ENCODE measurements at places on chromosomes 16 and 17.
A peak's percentile ranks its signal among the peaks of the same experiment; 100 is the strongest.

DNA sequence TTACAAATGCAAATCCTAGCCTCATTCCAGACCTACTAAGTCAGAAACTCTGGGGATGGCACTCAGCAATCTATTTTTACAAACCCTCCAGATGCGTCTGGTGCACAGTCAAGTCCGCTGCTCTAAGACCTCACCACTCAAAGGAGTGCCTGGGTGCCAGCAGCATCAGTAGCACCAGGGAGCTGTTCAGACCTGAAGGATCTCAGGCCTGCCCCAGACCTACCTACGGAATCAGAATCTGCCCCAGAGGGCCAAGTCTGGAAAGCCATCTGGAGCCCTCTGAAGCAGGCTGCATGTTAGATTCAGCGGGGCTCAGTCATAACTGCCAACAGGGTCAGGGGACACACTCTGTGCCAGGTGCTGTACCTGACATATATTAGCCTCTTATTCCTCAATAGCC lies 17.6 kb downstream of the MEOX1 start:
- DNase-seq: no peak

DNA sequence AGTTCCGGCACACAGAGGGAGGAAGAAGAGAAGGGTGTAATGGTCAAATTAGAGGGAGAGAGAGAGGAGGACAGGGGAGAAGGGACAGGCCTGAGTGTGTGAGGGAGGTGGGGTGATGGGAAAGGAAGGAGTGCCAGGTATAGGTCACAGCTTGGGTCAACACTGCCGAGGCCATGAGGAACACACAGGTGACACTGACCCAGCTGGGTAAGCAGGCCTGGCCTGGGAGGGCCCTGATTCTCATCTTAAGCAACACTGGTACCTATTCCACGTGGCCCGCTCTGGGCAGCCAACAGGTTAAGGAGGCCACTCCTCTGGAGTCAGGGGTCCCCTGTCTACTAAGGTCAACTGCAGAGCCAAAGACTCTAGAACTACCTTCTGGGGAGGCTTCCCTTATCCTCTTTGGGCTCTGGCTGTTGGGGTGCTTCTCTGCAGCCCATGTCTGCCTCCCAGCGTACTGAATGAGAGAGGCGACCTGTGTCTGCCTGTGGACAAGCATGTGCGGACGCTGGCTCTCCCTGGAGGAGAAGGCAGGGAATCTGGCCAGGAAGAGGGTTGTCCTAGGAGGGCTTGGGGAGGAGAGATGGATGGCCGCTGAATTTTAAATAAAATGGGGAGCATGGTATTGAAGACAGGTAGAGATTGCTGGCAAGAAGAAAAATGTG lies 57.6 kb downstream of the RGS9 start:
- DNase-seq: no peak

- DNase-seq: no peak
Measured at GRCh38 chr17:4199818-4200402, 56.9 kb downstream of the CYB5D2 start.

DNA sequence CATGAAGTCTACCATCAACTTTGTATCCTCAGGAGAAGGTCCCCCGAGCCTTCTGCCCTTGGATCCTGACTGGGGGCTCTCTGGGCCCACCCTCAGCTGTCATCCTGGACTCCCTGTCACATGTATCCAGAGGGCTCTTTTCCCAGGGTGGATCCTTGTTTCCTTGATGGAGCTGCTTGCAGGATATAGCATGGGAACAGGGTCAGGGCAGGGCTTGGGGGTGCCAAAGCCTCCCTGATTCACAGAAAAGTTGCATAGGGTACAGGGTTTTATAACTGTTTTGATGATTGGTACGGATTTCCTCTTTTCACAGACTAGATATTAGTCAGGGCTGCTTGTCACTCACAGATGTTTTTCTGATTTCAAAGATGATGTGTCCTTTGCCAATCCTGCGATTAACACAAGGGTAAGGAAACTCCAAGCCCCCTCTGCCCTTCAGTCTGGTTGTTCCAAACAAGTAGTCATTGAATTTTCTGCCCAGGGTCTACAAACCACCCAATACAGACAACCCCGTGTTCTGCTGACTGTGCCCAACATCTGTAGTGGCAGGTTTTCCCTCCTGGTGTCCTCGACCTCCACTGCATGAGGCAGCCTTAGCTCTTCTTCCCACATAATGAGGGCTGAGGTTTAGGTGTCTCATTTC lies 20.6 kb upstream of the SLC35G3 start:
- DNase-seq: peak; percentile 48

GRCh38 chr17:37759014-37759637 lies 14.3 kb upstream of the HNF1B start:
- no peak for DNase-seq

DNA sequence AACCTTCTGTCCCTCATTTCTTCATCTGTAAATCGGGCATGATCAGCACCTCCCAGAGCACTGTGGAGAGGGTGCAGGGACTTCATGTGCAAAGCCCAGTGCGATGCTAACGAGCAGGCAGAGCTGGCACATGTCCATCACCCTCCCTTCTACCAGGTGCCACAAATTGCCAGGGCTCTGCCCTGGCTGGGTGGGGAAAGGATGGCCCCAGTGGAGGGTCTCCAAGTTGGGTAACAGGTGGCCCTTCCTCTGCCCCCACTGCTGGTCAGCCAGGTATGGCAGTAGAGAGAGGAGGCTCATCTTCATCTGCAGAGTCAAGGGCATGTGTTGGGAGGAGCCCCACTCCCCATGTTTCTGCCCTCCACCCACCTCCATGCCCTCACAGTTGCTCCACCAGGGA lies 61.5 kb upstream of the CDH5 start:
- no peak for DNase-seq

DNA sequence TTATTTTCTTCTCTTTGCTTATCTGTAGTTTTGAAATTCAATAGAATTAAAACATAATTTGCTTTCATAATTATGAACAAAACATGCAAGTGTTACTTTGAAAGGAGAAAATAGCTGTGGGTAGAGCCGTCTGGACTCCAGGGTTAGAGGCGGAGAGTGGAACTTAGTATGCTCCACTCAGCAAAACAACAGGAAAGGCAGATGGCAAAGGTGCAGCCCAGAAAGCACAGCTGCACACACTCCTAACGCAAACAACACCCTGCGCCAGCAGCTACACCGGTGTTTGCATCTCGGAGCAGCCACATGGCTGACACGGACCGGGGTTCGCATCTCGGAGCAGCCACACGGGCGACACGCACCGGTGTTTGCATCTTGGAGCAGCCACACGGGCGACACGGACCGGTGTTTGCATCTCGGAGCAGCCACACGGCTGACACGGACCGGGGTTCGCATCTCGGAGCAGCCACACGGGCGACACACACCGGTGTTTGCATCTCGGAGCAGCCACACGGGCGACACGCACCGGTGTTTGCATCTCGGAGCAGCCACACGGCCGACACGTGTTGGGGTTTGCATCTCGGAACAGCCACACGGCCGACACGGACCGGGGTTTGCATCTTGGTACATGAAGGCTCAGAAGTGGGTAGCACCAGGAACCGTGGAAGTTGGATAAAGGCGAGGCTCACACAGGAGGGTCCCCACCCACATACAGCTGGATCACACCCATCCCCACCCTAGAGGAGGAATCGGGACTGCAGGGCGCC lies 12.2 kb upstream of the CAPN15 start:
- DNase-seq: no peak

GRCh38 chr17:76872221-76872873 lies 4.1 kb downstream of the MGAT5B start:
- DNase-seq: peak; percentile 20

DNA sequence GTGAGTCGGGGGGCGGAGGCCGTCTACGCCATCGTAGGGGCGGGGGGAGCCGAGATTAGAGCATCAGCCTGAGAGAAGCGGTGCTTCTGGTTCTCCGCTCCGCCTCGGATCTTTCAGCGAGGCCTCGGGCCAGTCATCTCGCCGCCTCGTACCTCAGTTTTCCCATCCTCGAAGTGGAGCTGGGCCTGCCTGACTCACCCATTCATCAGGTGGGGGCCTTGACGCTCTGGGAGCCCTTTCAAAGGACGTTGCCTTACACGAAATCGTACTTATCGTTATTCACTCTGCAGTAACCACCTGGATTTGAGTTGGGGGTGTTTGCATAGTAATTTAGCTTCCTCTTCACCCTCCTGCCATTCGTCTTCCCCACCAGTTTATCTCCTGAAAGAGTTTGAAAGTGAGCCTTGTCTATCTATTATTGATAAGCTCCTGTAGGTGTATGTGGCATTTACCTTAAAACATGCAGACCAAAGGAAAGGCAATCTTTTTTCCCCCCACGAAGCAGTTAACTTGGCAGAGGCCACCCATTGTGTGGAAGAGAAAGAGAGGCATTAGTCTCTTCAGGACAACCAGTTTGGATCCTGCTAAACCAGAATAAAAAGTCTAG lies 674 bp downstream of the TAF15 start:
- DNase-seq: no peak

- no peak for DNase-seq
Measured at GRCh38 chr16:53952215-53953208, 248.6 kb downstream of the FTO start.

DNA sequence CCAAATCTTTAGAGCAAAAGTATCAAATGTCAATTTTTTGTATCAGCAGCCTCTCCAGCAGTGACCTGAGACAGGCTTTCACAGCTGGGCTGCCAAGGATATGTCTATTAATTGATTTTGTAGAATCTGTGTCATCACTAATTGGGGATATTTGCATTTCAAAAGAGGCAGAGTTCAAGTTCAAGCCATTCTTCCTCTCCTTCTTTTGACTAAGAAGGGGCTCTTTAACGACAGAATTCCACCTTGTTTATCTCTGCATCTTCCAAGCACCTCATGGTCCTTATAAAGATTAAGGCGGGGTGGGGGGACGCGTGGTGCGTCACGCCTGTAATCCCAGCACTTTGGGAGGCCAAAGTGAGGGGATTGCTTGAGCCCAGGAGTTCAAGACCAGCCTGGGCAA lies 15.2 kb upstream of the BHLHA9 start:
- DNase-seq: no peak

DNA sequence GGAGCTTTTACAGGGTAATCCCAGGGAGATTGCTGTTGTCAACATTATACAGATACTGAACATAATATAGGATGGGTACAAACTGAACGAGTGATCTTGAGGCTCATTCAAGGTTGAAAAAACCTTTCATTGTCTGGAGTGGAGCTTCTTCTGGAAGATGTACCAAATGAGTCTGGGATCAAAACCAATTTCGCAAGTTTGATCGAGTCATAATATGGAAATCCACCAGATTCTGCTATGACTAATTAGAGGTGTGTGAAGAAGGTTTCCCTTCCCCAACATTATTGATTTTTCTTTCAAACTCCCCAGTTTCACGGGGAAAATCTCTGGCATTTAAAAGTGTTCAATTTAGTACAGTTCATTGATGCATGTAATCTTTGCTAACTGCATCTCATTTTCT lies 324.1 kb downstream of the ZFHX3 start:
- DNase-seq: no peak

GRCh38 chr16:57482845-57483545 lies 3.3 kb downstream of the DOK4 start:
- DNase-seq: no peak

DNA sequence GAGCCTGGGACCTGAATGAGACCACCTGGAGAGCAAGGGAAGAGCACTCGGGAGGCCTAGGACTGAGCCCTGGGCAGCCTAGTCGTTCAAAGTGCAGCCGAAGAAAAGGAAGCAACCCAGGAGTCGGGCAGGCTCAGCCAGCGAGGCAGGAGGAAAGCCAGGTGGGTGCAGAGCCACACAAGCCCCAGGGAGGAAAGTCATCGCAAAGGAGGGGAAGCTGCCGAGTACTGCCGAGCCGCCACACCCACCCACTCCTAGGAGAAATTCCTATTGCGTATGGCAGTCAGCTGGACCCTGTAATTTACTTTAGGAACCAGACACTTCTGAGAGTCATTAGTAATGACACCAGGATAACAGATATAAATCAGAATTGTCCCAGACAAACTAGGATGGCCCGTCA lies 187.6 kb downstream of the KATNIP start:
- no peak for DNase-seq

DNA sequence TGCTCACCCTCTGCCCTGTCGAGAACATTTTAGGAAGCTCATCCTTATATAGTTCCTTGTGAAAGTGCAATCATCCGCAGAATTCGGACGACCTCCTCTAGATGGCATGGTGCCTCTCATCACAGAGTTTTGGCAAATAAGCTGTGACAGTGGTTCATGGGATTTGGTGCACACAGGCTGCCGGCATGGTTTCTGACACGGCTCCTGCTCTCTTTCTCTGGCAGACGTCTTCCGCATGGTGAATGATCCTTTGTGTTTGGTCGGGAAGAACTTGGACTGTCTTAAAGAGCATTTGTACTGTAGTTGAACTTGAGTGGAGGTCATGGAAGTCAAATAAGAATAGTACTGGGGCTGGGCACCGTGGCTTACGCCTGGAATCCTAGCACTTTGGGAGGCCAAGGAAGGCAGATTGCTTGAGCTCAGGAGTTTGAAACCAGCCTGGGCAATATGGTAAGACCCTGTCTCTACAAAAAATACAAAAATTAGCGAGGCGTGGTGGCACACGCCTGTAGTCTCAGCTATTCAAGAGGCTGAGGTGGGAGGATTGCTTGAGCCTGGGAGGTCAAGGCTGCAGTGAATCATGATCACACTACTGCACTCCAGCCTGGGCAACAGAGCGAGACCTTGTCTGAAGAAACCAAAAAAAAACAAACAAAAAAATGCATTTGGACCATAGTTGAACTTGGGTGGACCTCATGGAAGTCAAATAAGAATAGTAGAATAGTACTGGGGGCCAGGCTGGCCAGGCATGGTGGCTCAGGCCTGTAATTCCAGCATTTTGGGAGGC lies 34.7 kb upstream of the NAT9 start:
- DNase-seq: no peak

DNA sequence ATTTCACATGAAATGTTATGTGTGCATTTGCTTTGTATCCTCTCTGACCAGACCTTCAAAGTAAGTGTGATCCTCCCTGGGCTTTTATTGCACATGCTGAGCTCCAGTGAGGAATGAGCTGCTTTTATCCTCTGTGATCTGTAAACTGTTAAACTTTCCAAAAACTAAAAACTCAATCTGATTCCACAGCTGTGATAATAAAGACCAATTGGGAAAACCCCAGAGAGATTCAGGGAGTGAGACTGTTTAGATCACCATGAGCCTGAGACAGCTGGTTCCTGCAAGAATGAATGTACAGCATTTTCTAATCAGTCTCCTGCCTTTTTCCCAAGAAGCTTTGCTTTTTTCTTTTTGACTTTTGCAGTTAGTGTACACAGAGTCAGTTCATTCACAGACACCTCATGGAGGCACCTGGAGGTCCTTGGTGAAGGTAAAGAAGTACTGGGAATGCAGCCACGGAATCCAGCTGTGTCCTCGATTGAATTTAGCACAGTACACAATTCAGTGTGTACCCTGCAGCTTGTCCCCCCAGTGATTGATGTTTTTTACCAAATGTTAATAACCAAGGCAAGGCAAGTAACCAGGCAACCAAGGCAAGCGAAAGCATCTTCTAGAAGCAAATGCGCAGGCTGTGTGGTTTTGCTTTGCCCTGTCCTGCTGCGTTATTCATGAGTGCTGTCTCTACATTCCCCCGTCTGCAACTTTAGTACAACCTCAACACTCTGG lies 182.6 kb downstream of the LGALS9B start:
- no peak for DNase-seq

GRCh38 chr16:53212893-53213223 lies 158.1 kb downstream of the CHD9 start:
- no peak for DNase-seq
